ENCODE measurements at places on chromosomes 1 and 21.

- DNase-seq, result no peak
Measured at GRCh38 chr1:24827379-24828135, 82.3 kb downstream of the CLIC4 start.

GRCh38 chr1:21338573-21339355, 48.5 kb upstream of the ECE1 start:
- no peak for DNase-seq

GRCh38 chr1:3863231-3863935, 6.1 kb downstream of the DFFB start:
- no peak for DNase-seq

DNA sequence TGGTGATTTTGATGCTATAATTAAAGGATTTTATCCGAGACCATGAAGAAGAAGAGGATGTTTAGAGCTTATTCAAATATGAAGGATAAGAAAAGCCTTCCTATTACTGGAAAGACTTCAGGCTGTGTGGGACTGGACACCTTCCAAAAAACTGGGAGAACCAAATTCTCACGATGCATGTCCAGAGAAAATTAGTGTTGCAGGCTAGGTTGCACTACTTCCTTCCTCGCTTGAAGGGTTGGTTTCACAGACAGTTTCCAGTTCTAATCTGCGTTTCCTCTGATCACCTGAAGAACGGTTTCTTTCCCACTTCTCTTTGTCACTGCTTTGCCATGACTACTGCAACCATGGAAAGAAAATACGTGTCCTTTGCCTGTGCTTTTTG, 2.0 kb downstream of the MTARC2 start:
- DNase-seq, result no peak

DNA sequence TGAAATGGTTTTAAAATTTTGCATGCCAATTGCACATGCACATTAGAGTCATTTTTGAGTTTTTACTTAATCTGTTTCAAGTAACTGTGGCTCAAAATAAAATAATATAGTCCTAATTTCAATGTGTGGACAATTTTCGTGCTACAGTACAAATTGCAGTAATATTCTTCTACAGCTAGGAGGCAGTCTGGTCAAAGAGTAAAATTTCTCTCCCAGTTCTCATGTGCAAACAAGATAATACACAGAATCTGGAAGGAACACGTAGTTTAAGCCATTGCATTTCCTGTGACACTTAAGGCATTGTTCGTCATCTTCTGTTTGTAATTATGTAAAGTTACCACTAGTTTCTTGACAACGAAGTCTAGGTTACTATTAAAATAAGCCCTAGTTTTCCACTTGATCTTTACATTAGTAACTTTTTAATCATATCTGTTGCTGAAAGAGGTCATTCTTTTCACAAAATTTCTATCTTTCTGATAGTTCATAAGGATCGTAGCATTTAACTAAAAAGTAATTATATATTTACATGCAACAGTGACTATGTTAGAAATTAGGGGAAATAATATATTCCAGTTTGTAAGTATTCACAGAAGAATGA, 28.9 kb downstream of the ODR4 start:
- DNase-seq, result no peak

DNA sequence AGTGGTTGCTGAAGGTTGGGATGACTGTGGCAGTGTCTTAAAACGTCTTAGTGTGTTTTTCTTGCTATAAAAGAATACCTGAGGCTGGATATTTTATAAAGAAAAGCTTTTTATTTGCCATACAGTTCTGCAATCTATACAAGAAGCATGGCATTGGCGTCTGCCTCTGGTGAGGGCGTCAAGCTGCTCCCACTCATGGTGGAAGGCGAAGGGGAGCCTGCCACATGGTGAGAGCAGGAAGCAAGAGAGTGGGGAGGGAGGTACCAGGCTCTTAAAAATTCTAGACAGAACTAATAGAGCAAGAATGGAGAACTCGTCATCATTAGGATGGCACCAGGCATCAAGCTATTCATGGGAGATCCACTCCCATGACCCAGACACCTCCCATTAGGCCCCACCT, 140.5 kb downstream of the CACNA1E start:
- no peak for DNase-seq

DNA sequence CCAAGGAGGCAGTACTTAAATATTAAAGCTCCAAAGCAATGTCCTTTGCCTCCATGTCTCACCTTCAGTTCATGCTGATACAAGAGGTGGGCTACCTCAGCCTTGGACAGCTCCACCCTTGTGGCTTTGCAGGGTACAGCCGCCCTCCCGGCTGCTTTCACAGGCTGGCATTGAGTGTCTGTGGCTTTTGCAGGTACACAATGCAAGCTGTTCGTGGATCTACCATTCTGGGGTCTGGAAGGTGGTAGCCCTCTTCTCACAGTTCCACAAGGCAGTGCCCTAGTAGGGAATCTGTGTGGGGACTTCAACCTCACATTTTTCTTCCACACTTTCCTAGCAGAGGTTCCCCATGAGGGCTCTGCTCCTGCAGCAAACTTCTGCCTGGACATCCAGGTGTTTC, 324.8 kb downstream of the COL11A1 start:
- DNase-seq, result no peak

DNA sequence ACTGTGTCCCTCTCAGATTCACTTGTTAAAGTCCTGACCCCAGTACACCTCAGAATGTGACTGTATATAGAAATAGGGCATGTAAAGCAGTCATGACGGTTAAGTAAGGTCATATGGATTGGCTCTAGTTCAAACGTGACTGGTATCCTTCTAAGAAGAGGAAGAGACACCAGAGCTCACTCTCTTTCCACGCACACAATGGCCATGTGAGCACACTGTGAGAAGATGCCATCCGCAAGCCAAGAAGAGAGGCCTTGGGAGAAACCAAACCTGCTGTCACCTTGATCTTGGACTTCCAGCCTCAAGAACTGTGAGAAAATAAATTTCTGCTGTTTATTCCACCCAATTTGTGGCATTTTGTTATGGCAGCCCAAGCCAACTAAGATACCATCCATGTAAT, 56.8 kb upstream of the IRF2BP2 start:
- DNase-seq, result no peak

DNA sequence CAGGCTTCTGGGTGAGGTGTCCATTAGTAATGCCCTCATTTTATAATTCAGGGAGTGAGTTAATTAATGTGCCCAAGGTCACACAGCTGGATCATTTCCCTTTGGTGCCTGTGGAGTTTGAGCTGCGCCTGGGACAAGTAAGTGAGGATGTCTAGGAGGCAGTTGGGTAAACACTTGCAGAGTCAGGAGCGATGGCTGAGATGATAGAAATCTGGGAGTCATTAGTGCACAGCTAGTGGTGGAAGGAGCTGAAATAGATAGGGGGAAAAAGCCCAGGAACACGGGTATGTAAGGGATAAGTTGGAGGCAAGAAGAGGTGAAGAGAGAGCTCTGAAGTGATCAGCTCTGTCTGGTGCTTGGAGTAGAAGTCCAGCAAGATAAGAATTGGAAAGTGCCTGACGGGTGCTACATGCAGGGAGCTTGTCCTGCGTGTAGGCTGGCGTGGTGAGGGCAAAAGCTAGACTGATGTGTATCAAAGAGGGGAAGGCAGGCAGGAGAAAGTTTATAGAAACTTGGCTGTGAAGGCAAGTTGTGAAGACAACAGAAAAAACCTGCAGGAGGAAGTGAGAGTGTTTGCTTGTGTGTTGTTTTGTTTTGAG, 1.7 kb upstream of the SCAF4 start:
- DNase-seq, result no peak

DNA sequence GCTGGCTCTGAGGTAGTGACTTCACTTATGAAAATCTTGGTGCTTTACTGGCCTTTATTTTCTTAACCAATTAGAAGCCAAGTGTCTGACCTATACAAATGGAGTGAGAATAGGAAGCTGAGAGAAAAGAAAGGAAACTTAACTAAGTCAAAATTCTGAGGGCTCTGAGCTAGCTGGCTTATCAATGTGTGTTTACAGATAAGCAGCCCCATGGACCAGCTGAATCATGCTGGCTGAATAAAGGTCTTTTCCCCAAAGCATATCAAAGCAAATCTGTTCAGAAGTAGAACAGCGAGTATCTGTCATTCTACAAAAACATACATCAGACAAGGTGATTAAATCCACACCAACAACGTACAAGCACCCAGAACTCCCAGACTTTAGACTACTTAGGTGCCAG, 117.2 kb downstream of the BRINP2 start:
- no peak for DNase-seq

- DNase-seq, result no peak
Measured at GRCh38 chr1:245469734-245470133, 314.9 kb downstream of the KIF26B start.

DNA sequence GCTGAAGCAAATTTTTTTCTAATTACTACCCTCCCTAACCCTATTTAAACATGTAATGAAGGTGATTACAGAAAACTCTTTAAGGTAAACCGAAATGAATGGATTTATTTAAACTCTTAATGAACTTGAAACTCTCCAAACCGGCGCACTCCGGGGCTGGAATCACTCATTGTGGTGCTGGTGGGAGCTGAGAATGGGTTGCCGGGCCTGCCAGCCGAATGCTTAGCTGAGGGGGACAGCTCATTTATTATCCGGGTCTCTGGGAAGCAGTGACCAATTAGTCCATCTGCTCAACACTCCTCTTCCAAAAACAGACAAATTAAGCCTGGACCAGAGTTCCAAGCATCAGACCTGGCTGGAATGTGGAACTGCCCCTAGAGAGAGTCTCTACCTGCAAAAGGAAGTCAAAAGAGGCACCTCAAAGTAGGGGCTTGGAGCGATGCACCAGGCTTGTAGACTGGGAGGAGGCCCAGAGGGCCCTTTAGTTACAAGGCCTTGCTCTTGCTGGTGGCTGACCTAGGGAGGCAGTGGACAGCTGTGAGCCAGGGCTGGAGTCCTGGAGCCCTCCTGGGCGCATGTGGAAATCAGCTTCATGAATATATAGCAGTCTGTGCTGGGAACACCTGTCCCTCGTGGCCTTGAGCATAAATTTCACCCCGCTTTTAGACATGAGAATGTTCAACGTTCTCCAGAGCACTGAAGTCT, 320.7 kb downstream of the AJAP1 start:
- no peak for DNase-seq

DNA sequence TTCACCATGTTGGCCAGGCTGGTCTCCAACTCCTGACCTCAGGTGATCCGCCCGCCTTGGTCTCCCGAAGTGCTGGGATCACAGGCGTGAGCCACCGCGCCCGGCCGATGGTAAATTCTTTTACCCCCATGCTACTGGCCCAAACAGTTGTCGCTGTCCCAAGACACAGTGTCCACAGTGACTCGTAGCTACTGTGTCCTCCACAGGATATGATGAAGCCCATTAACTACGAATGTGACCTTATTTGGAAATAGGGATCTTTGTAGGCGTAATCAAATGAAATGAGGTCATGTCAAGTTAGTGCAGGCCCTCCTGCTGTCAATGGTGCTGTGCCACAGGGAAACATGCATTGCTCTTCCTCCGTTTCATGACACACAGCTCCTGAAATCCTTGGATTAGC, 8.5 kb downstream of the FNDC10 start:
- no peak for DNase-seq

GRCh38 chr1:204478172-204478899, 16.3 kb downstream of the PIK3C2B start:
- no peak for DNase-seq

DNA sequence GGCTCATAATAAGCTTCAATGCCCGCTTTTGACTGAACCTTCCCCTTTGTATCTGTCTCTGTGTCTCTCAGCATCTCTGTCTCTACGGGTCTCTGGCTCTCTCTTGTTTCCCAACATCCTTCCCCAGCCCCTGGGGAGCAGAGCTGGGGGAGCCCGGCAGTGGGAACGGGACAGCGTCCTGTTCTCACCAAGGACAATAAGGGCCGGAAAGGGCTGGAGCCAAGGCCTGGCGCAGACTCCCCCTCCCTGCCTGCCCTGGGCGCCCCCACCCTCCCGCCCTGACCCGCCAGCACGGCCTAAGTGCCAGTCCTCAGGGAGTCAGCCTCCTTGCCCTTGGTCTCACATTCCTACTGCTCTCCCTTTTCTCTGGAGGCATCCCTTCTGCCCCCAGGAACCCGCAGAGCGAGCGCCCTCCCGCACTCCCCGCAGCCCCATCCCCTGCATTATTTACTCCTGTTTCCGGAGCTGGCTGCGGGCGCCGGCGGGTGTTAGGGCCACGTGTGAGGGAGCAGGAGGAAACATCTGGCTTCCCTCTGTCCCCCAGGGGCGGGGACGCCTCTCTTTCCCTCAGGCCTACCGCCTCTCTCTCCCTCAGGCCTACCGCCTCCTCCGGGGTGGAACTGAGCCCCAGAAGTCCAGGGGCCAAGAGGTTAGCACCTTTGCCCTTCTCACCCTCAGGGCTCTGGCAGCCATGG, 6.5 kb downstream of the KRTCAP2 start:
- no peak for DNase-seq

DNA sequence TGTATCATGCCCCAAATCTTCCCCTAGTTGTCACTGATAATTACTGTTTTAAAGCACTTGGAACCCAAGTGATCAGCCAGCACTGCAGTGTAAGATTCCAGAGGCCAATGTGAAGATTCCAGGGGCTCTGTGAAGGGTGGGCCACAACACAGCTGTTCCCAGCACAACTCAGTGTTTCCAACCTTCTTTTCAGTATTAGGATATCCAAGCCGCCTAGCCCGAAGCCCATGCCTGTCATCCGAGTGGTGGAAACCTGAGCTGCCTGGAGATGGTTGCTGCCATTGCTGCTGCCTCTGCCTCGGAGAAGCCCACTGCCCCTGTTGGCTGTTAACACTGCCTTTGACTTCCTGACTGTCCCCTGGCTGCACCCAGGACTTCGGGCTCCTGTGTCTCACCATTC, 30.4 kb upstream of the SNX27 start:
- no peak for DNase-seq

DNA sequence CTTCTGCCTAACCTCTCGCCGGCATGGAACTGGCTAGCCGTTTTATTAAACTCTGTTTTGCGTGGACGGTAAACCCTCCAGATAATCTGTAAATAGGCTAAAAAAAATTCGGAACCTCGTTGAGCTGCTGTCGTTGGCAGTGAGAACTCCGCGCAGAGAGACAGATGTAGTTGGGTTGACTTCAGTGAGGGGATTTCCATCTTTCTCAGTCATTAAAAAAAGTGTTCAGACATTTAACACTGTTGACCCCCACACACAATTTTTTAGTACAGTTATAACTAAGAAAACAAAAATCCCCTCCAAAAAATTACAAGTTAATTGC, 464 bp downstream of the PARK7 start:
- peak; percentile 42 for DNase-seq
